ENCODE measurements at places on chromosomes 6 and 20. TPM values are rescaled to one million over a fixed set of nuclear protein-coding genes. Genes with fewer than 3 reads are reported as not detected.

The GNAS-AS1 gene
- total RNA-seq, result 2.2 TPM

The BPHL gene
- total RNA-seq, result 13.2 TPM

The B3GAT2 gene
- total RNA-seq, result not detected

The REM1 gene
- not detected for total RNA-seq

The SLC12A5 gene
- 0.75 TPM for total RNA-seq

The CCM2L gene
- not detected for total RNA-seq

The ANKRD66 gene
- total RNA-seq, result not detected

The SUMO4 gene
- 1.6 TPM for total RNA-seq

The TAGAP gene
- not detected for total RNA-seq

All from MCF 10A (cell line).